Fibroblast of gingiva (primary cell): ENCODE measurements at places on chromosomes 12 and 14.

DNA sequence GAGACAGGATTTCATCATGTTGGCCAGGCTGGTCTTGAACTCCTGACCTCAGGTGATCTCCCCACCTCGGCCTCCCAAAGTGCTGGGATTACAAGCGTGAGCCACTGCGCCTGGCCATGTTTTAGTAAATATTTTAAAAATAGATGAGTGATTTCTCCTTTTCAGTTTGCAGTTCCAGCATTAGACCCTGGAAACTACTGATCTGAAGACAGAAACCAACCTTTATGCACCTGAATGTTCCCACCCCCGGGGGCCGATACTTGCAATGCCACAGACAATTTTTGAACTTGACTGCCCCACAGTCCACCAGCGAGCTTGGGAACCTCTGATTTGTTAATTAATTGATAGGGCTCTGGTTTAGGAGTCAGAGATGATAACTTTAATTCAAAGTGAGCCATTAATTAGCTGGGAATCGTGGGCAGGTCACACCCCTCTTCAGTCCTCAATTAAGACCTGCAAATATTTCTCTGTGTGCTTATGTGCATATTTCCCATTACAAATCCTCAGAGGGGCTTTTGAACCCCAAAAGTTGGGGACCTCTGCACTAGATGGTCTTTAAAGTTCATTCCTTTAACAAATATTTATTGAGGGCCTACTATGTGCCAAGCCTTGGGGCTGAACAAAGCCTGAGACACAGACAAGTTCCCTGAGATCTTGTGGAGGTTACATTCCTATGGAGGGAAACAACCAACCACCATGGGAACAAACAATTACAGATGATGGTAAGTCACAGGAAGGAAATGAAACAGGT, 4.1 kb upstream of the TMEM120B start:
- DNase-seq, result no peak

DNA sequence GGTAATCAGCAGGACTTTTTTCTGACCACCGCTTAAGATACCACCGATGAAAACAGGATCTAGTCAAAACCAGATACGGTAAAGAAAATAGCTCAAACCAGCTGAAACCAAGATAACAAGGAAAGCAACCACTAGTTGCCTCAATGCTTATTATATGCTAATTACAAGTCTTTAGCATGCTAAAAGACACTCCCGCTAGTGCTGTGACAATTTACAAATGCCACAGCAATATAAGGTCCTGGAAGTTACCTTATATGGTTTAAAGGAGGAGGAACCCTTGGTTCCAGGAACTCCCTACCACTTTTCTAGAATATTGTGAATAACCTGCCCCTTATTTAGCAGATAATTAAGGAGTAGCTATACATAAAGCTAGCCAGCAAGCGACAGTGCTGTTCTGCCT, 976.4 kb upstream of the SEL1L start:
- DNase-seq, result no peak

- no peak for DNase-seq
Observed at GRCh38 chr12:13229504-13229903, 33.0 kb downstream of the EMP1 start.

DNA sequence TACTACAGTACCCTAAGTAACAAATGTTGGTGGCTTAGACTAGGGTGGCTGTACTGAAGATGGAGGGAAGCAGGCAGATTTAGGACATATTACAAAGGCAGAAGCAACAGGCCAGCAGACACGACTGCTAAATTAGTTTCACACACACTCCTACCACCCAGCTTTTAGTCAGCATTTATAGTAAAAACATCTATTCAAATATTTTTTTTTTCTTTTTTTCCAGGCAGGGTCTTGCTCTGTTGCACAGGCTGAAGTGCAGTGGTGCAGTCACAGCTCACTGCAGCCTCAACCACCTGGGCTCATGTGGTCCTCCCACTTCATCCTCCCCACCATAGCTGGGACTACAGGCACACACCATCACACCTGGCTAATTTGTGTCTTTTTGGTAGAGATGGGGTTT, 72.9 kb downstream of the CDK17 start:
- no peak for DNase-seq

GRCh38 chr12:93912086-93912733, 235.0 kb downstream of the CRADD start:
- DNase-seq, result no peak
